ENCODE measurements at places on chromosomes 5 and 9. TPM values are rescaled to one million over a fixed set of nuclear protein-coding genes. Genes with fewer than 3 reads are reported as not detected.

DNA sequence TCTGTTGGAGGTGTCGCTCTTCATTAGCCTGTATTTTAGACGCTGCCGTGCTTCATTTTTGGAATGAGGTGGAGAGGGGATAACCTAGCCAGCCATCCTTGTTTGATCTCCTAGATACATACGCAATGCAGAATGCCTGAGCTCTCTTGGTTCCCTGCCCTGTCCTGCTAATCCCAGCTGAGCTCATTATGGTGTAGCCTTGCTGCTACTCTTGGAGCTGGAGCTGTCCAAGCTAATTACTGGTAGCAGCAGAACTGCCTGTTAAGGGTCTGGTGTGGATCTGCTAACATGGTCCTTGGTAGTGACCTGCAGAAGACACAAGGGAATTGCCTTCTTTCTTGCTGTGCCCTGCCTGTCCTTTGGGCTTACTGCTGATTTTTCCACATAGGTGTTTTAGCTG, 207.9 kb downstream of the CNTLN start:
- DNase-seq = no peak

DNA sequence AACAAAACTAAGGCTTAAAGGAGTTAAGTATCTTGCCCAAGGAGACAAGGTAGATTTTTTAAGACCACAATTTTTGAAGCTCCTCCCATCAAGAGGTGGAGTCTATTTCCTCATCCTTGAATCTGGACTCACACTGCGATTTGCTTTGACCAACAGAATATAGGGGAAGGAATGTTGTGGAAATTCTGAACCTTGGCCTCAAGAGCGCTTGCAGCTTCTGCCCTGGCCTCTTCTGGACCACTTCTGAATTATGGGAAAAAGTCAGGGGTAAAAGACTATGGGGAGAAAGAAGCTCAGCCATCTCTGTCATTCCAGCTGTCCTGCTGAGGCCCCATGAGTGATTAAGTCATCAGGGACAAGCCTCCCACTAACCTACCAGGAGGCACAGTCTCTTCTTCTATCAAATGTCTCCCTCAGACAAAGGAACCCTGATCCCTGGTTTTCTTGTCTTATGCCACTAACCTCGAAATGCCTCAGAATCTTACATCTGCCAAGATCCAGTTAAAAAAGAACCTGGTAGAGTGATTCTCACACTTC, 25.9 kb downstream of the MAPKAP1 start:
- DNase-seq = no peak

DNA sequence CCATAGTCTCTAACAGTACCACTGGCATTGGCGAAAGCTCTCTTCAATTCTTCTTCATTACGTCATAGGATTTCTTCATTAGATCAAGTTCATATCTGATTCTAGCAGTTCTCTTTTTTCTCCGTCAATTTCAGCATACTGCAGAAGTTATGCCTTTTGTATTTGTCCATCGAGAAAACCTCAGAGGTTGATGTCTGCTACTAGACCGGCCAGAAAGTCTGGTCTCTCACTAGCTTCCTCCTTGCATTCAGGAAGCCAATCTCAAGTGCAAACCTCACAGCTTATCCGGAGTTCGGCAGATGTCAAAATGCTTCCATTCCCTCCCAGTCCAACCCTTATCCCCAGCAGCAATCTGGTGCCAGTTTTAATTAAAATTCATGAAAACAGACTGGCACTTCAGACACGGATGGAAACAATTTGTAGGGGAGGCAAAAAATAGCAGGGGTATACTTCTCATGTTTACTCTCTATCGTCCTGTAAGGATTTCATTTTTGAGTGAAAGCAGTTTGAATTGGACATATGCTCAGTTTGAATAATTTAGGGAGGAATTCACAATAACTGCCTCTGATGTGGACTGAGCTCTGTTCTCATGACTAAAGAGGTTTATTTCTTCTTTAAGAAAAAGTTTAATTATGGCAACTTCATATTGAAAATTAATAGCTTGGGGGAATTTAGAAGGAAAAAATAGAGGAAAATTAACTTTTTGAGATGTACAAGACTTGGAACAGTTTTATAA, 56.4 kb upstream of the TMC1 start:
- DNase-seq = no peak

DNA sequence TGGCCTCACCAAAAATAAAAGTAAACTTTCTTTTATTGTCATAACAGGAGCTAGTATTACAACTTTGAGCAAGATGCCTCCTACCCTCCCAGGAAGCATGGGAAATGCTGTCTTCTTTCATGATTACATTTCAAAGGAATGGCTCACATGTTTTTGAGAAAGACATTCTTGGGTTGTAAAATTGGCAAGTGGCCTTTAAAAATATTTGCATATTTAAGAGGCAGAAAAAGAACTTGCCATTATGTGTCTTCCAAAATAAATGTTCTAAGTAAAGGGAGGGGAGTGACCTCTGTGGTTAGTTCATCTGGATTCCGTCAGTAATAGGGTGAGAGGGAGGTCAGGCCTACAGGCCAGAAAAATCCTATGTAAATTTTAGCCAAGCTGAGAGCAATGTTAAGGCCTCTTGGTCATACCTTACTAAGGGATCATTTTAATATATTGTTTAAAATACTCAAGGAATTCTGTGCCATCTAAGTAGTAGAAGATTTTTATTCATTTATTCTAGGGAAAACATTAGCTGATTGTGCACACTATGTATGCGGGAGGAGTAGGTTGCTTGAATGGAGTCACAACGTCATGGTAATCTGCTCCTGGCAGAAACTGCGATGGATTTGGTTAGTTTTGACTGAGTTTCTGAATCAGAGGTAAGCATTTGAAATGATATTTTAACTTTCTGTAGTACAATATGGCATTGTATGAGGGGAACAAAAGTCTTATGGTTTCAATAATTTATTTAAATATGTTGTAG, 1485.7 kb upstream of the CDH9 start:
- DNase-seq = peak; percentile 2

The TERT gene
- total RNA-seq = not detected

The CWC27 gene
- total RNA-seq = 21.8 TPM

The TBC1D2 gene
- 4.4 TPM for total RNA-seq

The RXFP3 gene
- not detected for total RNA-seq

All from urinary bladder (tissue), 4 donors.